Caki2 (cell line): ENCODE measurements at places on chromosomes 6 and 20. TPM values are rescaled to one million over a fixed set of nuclear protein-coding genes. Genes with fewer than 3 reads are reported as not detected.
A peak's percentile ranks its signal among the peaks of the same experiment; 100 is the strongest.

GRCh38 chr6:145735356-145736165 is at the start of gene EPM2A:
Gene EPM2A, minus strand, starts transcription at chr6:145735520. Its CDS starts 22 bp downstream, at chr6:145735498.
- DNase-seq: peak; percentile 77

DNA sequence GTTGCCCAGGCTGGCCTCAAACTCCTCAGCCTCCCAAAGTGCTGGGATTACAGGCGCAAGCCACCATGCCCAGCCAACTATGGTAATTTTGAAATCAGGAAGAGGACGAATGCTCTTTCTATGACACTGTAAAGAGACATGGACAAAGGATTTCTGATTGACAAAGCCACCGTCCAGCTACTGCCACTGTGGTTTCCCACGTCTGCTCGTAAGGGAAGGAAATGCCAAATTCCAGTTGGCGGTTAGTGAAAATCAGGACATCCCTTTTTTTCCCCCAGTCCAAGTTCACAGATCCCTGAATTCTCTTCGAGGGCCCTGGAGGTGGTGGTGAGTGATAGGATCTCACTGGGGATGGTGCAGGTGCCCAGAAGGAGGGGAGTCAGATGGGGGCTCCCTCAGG is 31.2 kb downstream of the SNAI1 start:
- DNase-seq: no peak

DNA sequence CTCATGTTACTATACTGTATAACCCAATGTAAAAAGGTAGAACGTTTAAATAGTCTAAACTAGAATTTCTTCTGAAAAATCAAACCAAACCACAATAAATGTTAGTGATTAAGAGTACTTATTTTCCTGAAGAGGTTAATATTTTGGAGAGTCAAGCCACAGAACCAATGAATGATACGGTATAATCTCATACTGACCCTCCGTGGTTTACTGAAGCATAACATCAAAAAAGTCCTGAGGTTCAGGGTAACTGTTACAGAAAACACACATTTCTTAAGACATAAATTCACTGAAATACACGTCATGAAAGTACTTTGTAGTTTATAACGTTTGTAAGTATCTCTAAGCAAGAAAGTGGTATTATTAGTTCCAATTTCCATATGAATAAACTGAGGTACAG is 28.9 kb downstream of the ESF1 start:
- DNase-seq: no peak

- no peak for DNase-seq
These were observed 57.2 kb downstream of the C6orf58 start for GRCh38 chr6:127634178-127634577.

GRCh38 chr6:130306377-130306776 is 59.4 kb upstream of the TMEM200A start:
- DNase-seq: no peak

- no peak for DNase-seq
These were observed 289.4 kb upstream of the SASH1 start for GRCh38 chr6:148053209-148053608.

GRCh38 chr6:34973547-34974248 is 84.6 kb downstream of the ANKS1A start:
- no peak for DNase-seq

GRCh38 chr6:125932451-125932795 is 24.1 kb upstream of the HINT3 start:
- DNase-seq: no peak

GRCh38 chr6:29831776-29832175 is 4.2 kb downstream of the HLA-G start:
- no peak for DNase-seq

DNA sequence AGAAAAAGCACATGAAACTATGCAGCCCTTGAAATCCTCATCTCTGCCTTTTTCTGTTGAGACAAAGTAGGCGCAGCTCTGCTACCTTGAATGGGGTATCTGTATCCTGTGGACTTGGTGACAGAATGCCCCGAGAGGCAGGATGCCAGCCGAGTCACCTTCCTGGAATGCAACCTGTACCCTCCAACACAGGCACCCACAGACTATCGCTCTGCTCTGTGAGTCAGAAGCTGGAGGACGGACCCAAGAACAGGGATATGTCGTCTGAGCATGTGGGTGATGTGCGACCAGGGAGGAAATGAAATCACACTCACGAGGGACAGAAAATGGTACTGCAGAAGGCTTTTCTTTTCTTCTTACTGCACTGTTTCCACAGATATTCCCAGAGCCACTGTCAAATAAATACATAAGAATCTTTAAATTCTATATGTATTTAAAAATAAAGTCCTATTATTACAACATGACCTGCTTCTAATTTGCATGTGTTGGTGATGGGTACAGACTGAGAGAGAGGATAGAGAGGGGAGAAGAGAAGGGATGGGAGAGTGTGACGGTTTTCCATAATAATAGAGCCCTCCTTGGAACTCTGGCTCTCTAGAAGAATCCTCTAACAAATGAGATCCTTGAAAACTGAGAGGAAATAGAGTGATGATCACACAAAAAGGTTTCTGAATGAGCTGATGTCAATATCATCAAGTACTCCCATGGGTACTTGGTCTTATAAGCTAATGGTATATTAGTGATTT is 308.1 kb downstream of the FOXC1 start:
- peak; percentile 91 for DNase-seq

- DNase-seq: no peak
These were observed 689 bp upstream of the BLOC1S5 start for GRCh38 chr6:8064638-8065518.

- DNase-seq: no peak
These were observed 339.0 kb downstream of the SYNE1 start for GRCh38 chr6:152298055-152298647.

The CLDN20 gene
- not detected in 2 replicates for total RNA-seq

The WDR46 gene
- 92.5 and 98.2 TPM in 2 replicates for total RNA-seq

The HRH3 gene
- total RNA-seq: not detected in 2 replicates

The PSORS1C2 gene
- total RNA-seq: not detected in 2 replicates

The ADAT2 gene
- 1.6 and 2.4 TPM in 2 replicates for total RNA-seq
